Activated CD4-positive, alpha-beta T cell treated with anti-CD3 and anti-CD28 coated beads, Interleukin-2, amount 10 ng/mL, durations not matched to agents 24 days and 14 days (primary cell): ENCODE measurements at places on chromosomes 3 and 15. TPM values are rescaled to one million over a fixed set of nuclear protein-coding genes. Genes with fewer than 3 reads are reported as not detected.

TMEM108 gene
- not detected in 2 replicates for total RNA-seq

- no peak for DNase-seq
Observed at GRCh38 chr15:68666120-68666811, 87.5 kb downstream of the CORO2B start.

GRCh38 chr15:51243774-51244173, 94.6 kb downstream of the CYP19A1 start:
- no peak for DNase-seq

- DNase-seq, result no peak
Observed at GRCh38 chr15:63600001-63600615, 2.9 kb downstream of the FBXL22 start.

GRCh38 chr3:37833302-37834186, 28.1 kb upstream of the CTDSPL start:
- no peak for DNase-seq

- no peak for DNase-seq
Observed at GRCh38 chr3:130627882-130628281, 110.9 kb downstream of the COL6A6 start.

- DNase-seq, result peak; percentile 94
Observed at GRCh38 chr3:52317208-52318000, 1.3 kb downstream of the DNAH1 start.

GRCh38 chr3:12999147-13000140, 73.8 kb downstream of the IQSEC1 start:
- no peak for DNase-seq

GRCh38 chr3:189001559-189001958, 170.2 kb upstream of the TPRG1 start:
- DNase-seq, result no peak

DNA sequence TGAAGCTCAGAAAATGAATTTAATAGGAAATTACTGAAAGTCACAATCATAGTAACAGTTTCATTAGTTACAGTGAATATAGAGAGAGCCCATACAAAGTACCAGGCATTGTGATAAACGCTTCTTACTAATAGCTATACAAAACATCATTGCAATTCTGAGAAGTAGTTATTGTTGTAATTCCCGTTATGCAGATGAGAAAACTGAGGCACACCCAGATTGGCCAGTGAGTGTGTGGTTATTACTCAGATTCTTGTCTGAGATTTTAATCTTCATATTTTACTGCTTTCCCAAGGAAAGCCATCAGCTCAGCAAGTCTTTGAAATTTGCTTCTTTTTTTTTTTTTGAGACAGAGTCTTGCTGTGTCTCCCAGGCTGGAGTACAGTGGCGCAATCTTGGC, 14.3 kb downstream of the FLNB start:
- no peak for DNase-seq

GRCh38 chr3:52831500-52832301, 1.2 kb upstream of the ITIH4 start:
- no peak for DNase-seq

- no peak for DNase-seq
Observed at GRCh38 chr15:98997755-98998154, 9.8 kb downstream of the PGPEP1L start.

DNA sequence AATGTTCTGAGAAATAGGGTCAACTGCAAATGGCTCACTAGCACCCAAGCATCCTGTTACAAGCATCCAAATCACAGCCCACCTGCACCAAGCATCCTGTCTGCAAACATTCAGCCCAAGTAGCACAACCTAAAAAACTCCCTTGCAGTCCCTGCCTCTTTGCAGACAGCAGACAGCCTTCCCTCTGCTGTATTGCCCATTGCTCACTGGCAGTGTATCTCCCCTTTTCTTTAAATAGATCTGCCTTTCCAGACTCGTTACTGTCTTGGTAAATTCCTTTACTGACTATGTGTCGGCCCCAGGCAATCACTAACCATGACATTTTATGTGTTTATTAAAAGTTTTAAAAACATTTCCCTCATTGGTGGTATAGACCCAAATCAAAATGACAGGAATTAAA, 155.4 kb downstream of the ADAMTSL3 start:
- DNase-seq, result peak; percentile 39

PGBD4 gene
- total RNA-seq, result 3.7 and 4.0 TPM in 2 replicates

GRCh38 chr15:36499412-36500389, 79.7 kb upstream of the CDIN1 start:
- no peak for DNase-seq

SPG11 gene
- 67.2 and 68.0 TPM in 2 replicates for total RNA-seq

- no peak for DNase-seq
Observed at GRCh38 chr3:77242371-77242770, 202.5 kb downstream of the ROBO2 start.

PAQR5 gene
- total RNA-seq, result not detected in 2 replicates

DNA sequence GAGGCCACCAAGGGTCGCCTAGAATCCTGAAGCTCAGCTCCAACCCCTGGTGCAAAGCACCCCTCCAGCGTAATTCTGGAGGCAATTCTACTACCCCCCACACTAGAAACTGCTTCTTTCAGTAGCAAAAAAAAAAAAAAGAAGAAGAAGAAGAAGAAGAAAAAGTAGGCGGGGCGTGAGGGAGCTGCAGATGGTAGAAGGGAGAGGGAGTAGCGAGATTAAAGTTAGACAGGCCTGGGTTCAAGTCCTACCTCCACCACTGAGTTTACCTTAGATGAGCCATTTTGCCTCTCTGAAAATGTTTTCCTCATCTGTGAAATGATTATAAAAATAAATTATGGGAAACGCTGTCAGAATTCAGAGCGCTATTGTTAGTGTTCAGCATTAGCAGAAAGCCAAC, 913 bp downstream of the FAM174B start:
- no peak for DNase-seq

GLDN gene
- total RNA-seq, result not detected in 2 replicates

DNA sequence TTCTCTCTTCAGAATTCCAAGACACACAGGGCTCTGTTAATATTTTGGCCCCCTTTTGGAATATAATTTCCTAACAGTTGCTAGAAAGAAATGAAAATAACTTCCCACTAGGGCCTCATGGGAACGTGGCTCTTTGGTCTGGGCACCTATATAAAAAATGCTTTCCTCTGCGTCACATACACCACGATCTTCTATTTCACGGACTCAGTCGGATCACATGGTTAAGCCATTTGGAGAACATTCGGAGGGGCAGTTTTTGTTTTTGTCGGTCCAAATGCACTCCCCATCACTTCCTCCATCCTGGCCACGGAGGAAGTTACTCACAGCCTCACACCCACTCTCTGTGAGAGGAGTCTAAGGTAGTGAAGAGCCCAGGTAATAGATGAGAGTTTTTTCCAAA, 21.0 kb downstream of the TMEM44 start:
- no peak for DNase-seq

DNA sequence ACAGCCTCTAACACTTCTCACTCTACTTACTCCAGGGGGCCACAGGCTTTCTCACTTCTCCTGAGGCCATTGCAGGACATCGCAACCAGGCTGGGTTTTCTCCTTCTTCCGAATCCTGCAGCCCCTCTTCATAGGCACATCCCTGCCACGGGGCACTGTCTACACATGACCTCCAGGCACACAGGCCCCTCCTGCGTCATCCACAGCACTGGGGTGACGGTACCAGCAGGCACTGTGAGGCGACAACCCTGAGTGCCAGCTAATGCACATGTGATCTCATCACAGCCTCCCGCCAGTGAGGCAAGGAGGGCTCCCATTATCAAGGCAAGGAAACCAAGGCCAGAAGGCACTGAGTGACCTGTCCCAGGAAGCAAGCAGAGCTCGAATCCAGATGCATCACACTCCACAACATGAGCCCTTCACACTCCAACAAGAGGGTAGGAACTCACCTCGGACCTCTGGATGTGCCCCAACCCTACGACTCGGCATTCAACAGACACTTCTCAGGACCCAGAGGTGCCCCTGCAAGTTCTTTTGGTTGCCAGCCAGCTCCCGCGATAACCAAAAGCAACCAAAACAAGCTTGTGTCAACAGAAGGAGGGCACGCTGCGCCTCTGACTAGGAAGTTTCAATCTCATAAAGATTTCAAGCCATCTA, 16.7 kb downstream of the FAM174B start:
- no peak for DNase-seq

ANKRD63 gene
- not detected in 2 replicates for total RNA-seq

DNA sequence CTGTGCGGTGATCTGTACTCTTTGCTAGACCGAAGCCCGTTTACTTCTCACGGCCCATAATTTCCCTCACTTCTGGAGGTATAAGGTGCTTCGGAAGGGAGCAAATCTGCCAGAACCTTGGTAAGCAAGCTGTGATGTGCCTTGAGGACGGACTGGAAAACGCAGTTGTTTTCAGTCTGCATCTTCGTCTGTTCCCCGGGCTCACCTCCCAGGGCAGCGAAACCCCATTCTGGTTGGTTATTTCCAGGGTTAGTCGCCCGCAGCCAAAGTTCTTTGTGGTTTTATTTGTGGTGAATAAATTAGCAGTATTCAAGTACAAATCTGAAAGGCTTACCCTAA, 401 bp downstream of the RAMAC start:
- DNase-seq, result no peak

- DNase-seq, result no peak
Observed at GRCh38 chr15:89900849-89901248, 7.1 kb upstream of the AP3S2 start.

PRSS50 gene
- not detected in 2 replicates for total RNA-seq

DNA sequence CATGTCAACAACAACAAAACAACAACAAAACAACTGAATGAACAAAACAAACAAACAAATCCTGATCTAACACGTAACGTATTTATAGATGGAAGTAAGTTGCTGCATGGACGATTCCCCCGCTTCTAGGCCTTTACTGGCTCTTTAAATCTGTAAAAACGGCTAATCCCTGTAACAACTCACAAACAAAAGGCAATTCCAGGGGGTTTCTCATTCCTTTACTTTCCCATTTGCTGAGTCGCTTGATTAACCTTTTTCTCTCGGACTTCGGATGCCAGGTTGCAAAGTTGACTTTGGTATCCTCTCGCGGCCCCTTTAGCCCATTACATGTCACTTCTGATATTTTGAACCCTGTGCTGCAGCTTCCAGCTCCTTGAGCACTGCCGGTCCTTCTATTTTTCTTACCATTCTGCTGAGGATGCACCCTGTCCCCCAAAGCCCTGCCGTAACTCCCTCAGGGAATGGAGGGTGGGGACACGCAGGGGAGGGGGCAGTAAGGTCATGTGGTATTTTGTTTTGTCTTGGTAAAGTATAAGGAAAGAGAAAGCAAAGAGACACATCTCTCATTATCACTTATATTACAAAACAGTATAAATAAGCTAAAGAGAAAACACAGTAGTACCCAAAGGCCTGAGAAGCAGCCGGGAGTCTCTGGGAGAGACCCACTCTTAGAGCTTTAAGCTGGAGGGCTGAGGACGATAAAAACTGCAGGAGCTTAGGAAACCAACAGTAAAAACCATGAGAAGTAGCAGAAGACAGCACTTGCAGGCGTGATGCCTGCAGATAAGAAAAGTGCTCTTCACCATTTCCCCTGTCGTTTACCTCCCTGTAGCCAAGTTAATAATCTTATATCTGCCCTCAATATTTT, 457.8 kb upstream of the ZNF717 start:
- no peak for DNase-seq

- no peak for DNase-seq
Observed at GRCh38 chr15:41855261-41855961, 16.8 kb downstream of the PLA2G4B start.

- DNase-seq, result peak; percentile 53
Observed at GRCh38 chr3:153172796-153173757, 11.1 kb downstream of the RAP2B start.

C15orf61 gene
- total RNA-seq, result 4.7 and 7.3 TPM in 2 replicates

- no peak for DNase-seq
Observed at GRCh38 chr15:66195621-66196230, 57.8 kb downstream of the MEGF11 start.

DNA sequence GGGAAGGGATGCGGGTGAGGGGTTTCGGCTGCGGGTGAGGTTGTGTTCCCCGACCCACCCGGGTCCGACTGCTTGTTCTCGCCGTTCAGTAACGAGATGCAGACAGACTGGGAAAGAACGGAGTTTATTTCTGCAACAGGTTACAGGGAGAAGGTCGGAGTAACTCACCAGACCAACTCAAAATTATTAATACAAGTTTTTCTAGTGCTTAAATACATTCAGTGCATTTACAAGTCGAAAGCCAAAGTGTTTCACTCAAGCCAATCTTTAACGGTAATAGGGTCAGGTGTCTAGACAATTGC, 492 bp upstream of the HIGD1A start:
- DNase-seq, result no peak

PARP15 gene
- 10.8 and 12.1 TPM in 2 replicates for total RNA-seq

TTC23 gene
- 4.7 and 6.0 TPM in 2 replicates for total RNA-seq

NRG4 gene
- not detected in 2 replicates for total RNA-seq

CD96 gene
- total RNA-seq, result 50.5 and 60.5 TPM in 2 replicates

DNA sequence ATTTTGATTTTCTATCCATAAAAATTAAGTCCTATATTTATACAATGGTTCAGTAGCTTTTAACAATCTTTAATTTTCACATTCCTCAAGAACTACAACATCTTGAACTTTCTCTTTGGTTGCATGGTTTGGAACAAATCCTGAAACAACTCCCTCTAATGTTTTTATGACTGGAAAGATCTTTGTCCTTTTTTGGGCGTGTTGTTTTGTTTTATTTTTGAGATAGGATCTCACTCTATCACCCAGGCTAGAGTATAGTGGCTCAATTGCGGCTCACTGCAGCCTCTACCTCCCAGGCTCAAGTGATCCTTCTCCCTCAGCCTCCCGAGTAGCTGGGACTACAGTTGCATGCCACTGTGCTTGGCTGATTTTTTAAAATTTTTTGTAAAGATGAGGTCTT, 4.0 kb downstream of the STX19 start:
- DNase-seq, result no peak

CCR5 gene
- 1.7 and 2.3 TPM in 2 replicates for total RNA-seq

GRCh38 chr3:174398761-174399160, 460.4 kb upstream of the NAALADL2 start:
- no peak for DNase-seq

DNA sequence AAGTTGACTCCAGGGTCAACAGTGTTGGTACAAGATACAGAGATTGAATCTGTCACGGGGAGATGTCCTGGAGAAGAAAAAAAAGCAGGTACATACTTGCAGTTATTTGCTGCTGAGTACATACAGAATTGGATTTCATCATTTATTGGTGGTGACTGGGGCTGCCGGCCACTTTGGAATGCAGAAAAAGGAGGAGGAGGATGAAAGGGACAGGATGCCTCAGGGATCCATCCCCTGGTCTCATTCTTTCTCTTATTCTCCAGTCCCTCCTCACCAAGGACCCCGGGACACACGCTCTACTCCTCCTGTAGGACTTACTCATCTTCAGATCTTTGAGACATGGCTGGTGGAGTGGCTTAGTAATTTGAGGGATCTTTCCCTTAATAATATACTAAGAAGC, 30.0 kb upstream of the MEIS2 start:
- DNase-seq, result no peak

CAMP gene
- not detected in 2 replicates for total RNA-seq

DNA sequence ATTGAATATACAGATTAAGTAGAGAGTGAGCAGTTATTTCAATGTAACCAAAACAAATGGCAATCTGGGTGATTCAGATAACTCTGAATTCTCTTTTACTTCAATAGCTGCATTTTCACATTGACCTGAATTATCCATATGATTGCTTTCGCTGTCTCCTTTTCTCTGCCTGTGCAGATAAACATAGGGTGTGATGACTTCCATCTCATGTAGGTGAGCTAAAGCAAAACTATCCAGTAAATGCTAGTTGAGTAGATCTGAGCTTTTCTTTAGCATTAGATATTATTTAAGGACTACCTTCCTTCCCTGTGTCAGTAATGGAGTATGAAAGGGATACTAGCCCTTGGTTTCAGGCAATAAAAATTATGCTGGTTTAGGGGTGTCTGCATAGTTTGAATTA, 288.6 kb downstream of the OXSM start:
- DNase-seq, result no peak
